ENCODE measurements at places on chromosomes 5 and 9.

DNA sequence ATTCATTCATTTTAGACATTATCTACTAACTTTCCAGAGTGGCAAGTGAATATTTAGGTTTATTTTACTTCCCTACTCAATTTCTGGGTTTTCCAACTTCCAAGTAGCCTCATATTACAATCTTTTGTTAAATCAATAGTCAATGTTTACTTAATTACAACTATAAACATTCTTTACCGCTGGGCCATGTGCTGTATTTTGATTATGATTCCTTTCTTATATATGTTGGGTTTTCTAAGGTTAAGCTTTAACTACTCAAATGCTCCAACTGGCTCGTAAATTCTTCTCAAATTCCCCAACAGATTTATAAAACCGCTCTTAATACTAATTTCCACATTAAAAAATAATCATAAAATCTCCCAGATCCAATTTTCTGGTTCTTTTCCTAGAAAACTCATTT lies 110.1 kb upstream of the ABCA1 start:
- no peak for DNase-seq

- peak; percentile 40 for DNase-seq
Measured at GRCh38 chr5:170333161-170333910, 35.8 kb upstream of the LCP2 start.

DNA sequence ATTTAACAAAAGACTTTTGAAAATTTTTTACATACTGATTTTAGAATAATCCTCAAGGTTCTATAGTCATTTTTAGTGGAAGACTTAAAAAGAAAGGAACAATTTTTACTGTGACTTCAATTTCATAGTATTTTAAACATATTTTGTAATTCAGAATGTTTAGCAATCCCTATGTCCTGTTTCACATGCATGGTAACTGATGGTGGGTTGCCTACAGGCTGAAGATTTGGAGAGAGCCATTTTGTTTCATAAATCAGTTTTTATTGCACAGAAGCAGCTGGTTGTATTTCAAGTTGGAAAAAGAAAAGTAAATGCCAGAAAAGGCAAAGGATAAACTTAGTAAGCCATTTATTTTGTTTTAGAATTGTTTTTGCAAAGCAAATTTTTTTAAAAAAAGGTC lies 24.0 kb downstream of the STARD4 start:
- DNase-seq: no peak

DNA sequence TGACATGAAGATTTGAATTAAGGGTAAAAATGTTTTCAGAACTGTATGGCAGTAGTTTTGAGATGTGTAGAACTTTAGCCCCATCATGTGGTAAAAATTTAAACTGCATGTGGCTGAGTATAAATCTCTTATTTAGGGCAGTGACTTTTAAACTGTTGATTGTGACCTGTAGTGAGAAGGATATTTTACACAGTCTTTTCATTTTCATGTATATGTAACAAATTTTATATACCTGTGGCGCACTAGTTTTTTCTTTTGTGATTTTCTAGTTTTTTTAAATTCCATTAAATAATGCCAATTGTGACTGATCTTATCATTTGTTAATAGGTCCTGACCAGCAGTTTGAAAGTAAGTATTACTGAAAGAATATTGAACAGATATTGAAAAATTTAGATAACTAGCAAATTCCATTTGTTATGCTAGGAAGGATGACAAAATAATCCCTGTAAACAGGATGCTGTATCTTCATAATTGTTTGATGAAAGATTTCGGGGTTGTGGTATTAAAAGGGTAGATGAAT lies 47.2 kb downstream of the GPBP1 start:
- DNase-seq: no peak

DNA sequence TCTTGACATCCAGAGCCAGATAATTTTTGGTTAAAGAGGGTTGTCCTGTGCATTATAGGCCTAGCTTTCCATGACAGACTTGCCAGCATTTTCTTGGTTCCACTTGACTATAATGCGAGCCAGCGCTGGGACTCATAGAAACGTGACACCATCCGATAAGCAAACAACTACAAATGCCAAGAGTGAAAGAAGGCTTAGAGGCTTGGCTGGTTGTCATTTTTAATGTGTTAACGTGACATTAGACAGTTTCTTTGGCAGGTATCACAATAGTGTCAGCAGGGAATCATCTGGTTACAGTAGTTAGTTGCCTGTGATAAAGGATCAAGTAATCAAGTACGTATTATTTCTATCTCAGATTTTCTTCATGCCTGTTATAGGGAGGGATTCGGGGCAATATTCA lies 20.0 kb upstream of the LIFR start:
- DNase-seq: no peak

DNA sequence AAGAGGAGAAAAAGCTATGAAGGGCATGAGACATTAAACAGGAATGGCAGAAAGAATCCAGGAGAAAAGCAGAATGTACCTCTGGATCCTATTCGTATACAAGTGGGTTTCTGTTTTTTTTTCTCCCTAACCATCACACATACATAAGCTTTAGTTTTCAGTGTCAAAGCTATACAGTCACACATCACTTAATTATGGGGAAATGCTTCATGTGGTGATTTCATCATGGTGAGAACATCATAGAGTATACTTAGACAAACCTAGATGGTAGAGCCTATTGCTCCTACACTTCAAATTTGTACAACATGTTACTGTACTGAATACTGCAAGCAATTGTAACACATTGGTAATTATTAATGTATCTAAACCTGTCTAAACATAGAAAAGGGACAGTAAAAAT lies 290.6 kb downstream of the AOPEP start:
- no peak for DNase-seq

GRCh38 chr5:136506131-136506530 lies 140.8 kb upstream of the TRPC7 start:
- no peak for DNase-seq

DNA sequence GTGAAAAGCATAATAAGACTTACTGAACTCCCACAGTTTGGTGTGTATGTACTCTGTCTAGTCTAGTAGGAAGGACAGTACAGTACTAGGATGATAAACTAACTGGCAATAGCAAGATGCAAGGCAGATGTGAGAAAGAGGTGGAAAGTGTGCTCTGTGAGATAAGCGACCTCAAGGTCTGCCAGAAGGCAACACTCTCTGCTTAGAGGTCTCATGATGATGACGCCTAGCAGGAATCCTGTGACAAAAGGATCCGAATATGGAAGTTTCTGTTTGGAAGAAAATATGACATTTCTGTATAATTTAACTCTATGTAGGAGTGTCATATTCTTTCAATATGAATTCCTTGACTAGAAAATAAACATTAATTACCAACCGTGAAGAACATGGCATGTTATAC lies 112.2 kb downstream of the PLPPR1 start:
- DNase-seq: no peak

- DNase-seq: no peak
Measured at GRCh38 chr9:8156346-8156745, 356.8 kb upstream of the DMAC1 start.

DNA sequence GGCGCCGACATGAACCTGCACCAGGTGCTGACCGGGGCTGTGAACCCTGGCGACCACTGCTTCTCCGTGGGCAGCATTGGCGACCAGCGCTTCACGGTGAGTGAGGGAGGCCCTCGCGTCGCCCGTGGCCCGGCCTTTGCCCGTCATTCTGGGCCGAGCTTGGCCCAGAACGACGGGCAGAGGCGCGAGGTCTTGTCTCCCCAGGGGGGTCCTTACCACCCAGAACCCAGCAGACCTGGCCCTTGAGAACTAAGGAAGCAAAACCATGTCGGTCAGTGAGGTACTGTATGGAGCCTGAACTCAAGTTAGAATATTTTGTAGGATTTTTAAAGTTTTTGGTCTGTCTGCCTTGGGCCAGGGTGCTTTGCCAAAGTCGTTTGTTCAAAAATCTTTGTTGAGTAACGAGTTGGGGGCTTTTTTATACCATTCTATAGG lies 691 bp downstream of the DMXL1 start:
- DNase-seq: no peak

- DNase-seq: peak; percentile 54
Measured at GRCh38 chr9:94065535-94065961, 18.7 kb upstream of the PTPDC1 start.

DNA sequence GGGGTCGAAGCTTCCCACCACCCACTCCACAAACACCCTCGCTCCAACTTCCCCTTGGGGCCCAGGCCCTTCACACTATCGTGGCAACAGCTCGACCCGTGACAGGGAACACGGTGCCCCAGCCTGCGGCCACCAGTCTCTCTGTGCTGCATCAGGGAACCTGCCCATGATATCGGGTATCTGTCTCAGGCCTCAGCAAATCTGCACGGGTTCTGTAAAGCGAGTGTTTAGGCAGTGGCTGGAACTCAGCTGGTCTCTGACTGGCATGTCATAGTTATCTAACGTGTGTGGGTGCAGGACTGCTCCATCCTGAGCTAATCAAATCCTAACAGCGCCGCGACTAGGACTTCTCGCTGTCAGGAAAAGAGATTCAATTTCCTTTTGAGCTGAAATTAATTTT lies 42.9 kb downstream of the DBH start:
- no peak for DNase-seq

- DNase-seq: no peak
Measured at GRCh38 chr9:95021166-95021886, 294.8 kb downstream of the AOPEP start.

DNA sequence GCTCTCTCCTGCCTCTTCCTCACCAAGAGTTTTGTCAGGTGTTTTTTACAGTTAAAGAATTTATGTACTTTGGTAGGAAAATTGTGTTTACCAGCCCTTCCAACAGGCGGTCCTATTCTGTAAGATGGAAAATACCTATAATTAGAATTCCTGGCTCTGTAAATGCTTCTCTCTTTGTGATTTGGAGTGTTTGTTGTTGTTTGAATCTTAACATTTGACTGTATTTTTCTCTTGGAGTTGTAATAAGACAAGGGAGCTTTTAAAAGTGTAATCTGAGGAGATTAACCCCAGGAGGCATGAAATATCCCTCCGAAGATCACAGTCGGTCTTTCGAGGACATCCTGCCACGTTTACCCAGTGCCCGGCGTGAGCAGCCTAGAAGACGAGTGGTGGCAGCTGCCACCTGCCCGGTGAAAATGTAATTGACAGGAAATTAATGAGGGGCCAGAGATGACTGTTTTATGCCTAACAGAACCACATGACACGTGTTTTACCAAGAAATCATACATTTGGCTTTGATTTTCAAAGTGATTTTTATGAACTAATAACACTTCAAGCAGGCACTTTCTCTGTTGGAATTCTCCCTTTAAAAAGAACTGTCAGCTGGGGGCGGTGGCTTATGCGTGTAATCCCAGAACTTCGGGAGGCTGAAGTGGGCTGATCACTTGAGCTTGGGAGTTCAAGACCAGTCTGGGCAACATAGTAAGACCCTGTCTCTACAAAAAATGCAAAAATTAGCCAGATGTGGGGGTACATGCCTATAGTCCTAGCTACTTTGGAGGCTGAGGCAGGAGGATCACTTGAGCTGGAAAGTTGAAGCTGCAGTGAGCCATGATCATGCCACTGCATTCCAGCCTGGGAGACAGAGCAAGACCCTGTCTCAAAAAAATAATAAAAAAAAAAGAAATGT lies 20.0 kb downstream of the ANKRD33B start:
- DNase-seq: no peak
